RPMI8226 (cell line): ENCODE measurements at places on chromosomes 4 and X.

- DNase-seq, result peak; percentile 43
Measured at GRCh38 chrX:12894074-12895030, 12.1 kb upstream of the TLR8 start.

DNA sequence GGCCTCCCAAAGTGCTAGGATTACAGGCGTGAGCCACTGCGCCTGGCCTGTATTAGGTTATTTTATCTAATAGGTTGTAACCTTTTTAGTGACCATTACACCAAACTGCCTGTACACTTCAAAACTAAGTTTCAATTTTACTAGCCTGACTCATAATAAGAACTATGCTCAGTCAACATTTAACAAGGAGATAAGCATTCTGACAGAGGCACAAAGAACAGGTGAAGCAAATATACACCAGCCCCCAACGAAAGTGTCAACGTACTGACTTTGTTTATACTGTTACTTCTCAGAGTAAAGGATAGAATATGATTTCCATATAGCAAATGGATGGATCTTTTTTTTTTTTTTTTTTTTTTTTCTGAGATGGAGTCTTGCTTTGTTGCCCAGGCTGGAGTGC is 62.8 kb downstream of the SHISA3 start:
- no peak for DNase-seq

- DNase-seq, result no peak
Measured at GRCh38 chr4:113756005-113756410, 5.5 kb downstream of the CAMK2D start.

- no peak for DNase-seq
Measured at GRCh38 chr4:22744478-22745062, 51.8 kb downstream of the GBA3 start.

DNA sequence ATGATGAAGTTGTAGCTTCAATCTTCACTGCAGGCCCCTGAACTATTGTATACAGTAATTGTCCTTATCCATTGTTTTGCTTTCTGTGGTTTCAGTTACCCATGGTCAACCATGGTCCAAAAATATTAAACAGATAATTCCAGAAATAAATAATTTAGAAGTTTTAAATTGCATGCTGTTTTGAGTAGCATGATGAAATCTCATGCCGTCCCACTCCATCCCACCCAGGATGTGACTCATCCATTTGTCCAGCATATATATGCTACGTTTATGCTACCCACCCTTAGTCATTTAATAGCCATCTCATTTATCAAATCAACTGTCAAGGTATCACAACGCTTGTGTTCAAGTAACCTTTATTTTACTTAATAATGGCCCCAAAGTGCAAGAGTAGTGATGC is 34.5 kb downstream of the IQCM start:
- DNase-seq, result no peak

DNA sequence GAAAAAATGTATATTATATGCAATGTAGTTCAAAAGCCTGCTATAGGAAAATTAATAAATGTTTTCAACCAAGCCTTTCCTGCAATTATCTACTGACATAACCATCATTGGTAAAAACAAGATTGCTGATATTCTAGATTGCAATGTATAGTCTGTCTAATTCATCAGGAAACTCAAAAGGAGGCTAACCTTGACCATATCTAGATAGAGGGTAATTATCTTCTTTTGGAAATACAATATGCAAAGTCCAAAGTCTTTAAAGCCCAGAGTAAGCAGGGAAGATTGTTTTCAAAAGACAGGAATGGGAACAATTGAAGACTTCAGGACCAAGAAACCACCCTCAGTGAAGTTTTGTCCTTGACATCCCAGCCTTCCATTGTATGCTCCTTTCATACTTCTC is 123.1 kb upstream of the GLRA2 start:
- no peak for DNase-seq

DNA sequence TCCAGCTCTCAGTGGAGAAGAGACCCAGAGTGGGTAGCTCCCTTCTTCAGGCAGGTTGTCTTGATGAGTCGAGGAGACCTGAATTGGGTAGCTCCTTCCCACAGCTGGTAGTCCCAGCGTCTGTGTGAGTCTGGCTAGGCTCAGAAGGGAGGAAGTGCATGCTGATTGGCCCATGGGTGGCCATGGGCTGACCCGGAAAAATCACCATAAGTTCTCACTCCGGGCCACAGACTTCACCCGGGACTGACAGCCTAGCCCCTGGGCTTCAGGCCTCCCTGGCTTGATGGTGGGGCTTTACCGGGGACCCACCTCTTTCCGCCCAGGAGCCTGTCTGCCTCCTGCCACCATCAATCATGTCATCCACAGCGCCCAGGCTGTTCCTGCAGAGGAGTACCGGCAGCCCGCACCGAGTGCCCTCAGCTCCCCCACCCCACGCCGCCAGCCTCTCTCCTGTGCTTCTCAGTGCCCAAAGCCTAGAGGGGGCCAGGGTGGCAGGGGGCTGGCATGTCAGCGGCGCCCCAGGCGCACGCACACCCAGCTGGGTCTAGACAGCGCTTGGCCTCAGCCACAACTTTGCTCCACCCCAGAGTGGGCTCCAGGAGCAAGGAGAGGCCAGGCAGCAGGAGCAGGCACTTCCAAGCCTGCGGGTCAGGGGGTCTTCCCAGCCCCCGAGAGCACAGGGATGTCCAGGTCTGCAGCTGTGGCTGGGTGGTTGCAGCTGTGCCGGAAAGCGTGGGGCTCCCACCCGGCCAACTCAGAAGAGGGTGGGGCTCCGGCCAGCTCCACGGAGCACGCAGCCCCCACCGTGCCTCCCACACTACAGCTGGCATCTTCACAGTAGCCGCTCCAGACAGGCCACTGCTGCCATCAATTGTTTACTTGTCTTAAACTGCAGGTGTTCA is 16.1 kb upstream of the SAT1 start:
- DNase-seq, result no peak

DNA sequence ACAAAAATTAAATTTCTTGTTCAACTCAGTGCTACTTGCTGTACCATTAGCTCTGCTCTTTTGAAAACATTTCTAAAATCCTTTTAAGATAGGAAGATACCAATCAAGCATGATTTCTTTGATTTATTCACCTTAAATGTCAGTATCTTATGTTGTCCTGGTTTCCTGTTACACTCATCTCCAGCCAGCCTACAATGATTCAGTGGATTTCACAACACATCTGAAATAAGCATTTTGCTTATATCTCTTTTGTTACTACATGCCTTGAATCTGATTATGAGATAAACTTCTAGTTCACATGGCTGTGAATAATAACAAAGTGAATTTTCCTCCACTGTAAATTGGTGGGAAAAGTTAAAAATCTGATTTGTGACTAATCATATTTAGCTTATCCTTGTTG is 112.5 kb upstream of the BMP3 start:
- DNase-seq, result no peak
